ENCODE measurements at places on chromosomes 7 and 10.

DNA sequence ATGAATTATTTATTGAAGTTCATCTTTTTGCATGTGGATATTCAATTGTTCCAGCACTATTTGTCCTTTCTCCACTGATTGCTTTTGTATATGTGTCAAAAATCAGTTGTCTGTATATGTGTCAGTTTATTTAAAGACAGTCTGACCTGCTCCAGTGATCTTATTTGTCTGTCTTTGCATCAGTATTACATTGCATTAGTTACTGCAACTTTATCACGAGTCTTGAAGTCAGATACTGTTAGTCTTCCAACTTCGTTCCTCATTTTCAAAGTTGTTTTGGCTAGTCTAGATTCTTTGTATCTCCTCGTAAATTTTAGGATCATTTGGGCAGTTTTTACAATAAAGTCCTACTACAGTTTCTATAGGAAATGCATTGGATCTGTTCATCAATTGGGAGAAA is 166.4 kb downstream of the CELF2 start:
- no peak for DNase-seq

- no peak for DNase-seq
Observed at GRCh38 chr7:18468795-18469194, 26.8 kb upstream of the HDAC9 start.

DNA sequence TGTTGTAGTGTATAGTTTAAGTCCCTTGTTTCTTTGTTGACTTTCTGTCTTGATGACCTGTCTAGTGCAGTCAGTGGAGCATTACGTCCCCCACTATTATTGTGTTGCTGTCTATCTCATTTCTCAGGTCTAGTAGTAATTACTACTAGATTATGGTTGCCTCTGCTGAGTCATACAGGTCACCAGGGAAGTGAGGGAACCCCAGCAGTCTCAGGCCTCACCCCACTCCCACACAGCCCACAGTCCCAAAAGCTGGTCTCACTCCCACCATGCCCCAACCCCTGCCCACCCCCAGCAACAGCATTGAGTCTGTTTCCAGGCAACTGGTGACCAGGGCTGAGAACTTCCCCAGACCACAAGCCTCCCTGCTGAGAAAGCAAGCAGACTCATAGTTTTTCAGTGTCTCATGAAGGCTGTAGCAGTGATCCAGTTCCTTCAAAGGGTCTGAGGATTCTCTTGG is 88.0 kb downstream of the PLXDC2 start:
- no peak for DNase-seq

GRCh38 chr7:74449809-74450397 is 3.8 kb upstream of the GTF2IRD1 start:
- DNase-seq: peak; percentile 79

DNA sequence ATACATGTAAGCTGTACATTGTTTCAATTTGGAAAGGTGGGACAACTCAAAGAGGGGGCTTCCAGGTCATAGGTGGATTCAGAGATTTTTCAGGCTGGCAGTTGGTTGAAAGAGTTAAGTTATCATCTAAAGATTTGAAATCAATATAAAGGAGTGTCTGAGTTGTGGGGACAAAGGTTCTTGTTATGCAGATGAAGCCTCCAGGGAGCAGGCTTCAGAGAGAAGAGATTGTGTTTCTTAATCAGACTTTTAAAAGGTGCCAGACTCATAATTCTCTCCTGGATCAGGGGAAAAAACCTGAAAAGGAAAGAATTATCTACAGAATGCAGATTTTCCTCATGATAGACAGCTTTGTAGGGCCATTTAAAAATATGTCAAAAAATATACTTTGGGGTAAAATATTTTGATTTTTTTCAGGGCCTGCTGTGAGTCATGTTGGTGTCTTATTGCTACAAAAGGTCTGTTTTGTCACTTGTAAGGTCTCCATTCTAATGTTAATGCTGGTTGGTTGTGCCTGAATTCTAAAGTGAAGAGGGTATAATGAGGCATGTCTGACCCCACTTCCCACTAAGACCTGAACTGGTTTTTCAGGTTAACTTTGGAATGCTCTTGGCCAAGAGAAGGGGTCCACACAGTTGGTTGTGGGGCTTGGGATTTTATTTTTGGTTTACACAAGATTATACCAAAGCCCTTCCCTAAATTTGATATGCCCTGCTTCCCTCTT is 52.7 kb upstream of the PRSS1 start:
- DNase-seq: no peak

DNA sequence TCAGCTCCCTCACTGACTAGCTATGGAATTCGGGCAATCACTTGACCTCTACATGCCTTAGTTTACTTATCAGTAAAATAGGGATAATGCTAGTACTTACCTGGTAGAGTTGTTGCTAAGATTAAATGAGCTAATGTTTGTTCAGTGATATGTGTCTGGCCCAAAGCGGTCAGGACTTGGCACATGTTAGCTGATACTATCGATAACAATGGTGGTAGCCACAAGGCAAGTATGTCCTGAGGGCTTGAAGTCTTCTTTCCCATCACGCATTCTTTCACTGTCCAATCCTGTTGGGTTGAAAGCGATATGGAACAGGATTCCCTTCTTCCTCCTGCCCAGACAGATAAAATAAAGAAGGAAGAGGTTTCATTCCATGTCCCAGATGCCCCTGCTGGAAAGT is 25.5 kb upstream of the MXI1 start:
- no peak for DNase-seq

DNA sequence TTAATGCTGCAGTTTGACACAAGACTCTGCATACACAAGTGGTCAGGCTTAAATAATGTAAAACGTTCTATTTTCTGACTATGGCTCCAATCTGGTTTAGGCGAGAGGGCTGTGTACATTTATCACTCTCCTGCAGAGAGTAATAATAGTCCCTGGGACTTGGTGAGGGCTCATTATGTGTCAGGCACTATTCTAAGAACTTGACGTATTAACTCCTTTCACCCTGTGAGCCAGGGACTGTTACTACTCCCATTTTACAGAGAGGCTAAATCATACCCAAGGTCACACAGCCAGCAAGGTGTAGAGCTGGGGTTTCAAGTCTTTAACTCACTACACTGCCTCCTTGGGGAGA is 187.2 kb upstream of the LYZL2 start:
- DNase-seq: no peak

- no peak for DNase-seq
Observed at GRCh38 chr7:106839511-106839910, 25.6 kb upstream of the PIK3CG start.

GRCh38 chr7:18019555-18019954 is 8.1 kb downstream of the PRPS1L1 start:
- no peak for DNase-seq

DNA sequence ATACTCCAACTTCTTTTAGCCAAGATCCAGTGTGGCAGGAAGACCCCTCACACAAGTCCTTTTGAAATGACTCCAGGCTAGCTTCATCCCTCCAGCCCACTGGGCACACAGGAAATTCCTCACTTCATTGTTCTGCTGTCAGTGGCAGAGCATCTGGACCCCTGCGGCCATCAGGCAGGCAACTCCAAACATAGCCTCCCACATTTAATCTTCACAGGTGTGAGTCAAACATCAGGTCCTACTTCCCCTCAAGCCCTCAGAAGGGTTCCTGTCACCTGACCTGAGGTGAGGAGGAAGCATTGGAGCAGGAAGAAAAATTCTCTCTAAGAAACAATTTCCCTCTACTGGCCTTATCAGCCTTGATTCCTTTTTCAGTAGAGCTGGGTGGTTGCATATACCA is 51.1 kb upstream of the C1GALT1 start:
- no peak for DNase-seq

- no peak for DNase-seq
Observed at GRCh38 chr7:98569691-98570337, 47.3 kb upstream of the NPTX2 start.

GRCh38 chr10:31952066-31952465 is 23.4 kb upstream of the ARHGAP12 start:
- no peak for DNase-seq

- no peak for DNase-seq
Observed at GRCh38 chr7:23394488-23395171, 75.7 kb downstream of the IGF2BP3 start.

DNA sequence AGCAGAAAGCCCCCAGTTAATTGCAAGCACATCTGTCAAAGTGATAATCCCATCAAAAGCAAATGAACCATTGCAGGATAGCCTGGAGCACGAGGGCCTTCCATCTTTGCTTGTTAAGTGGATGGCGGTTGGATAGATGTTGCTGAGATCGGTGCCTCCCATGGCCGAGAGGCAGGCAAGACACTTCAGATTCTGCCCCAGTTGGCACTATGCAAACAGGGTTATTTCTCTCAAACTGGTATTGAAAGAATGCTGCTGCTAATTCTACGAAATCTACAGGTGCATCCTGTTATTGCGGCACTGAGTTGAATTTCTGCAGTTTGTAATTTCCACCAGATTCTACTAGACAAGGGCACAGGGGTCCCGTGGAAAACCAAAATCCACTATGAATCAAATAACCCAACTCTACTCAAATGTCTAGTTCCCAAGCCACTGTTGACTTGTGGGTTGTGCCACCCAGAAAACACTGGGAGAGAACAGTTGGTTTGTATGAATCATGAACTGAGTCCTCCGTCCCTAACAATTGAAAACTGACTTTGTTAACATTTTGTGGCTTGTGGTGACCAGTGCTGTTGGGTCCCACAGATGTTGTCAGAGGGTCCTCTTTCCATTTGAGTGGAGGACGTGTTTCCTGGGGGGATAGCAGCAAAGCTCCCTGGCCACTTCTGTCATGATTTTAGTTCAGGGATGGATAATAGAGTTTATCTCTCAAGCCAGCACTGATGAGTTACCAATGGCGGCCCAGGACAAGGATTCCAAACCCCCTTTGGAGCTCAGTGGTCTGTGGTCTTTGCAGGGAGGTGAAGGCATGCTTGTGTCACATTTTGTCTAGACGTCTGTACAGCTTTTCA is 7.1 kb upstream of the IL2RA start:
- DNase-seq: no peak

GRCh38 chr7:106022193-106022821 is 59.2 kb downstream of the CDHR3 start:
- peak; percentile 72 for DNase-seq

- no peak for DNase-seq
Observed at GRCh38 chr7:35480806-35481205, 214.1 kb downstream of the HERPUD2 start.

DNA sequence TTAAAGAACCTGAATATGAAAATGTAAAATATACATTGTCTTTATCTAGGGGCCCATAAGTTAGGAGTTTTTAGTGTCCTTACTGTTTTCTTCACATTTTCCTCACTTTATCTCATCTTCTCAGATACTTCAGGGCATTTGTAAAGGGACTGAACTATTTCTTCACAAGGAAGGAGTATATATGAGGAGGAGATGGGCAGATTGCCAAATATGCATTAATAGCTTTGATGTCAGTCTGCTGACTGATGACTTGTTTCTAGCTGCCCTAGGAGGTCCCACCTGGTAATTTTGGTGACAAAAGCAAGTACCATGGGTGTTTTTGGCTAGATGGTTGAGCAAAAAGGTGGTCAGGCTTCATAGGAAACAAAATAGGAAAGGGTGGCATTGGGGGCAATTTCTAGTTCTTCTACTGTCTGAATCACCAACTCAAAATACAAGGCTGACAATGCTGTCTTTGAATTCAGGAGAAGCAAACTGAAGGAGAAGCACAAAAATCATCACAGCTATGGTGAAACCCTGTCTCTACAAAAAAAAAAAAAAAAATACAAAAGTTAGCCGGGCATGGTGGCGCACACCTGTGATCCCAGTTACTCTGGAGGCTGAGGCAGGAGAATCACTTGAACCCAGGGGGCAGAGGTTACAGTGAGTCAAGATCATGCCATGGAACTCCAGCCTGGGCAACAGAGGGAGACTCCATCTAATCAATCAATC is 10.4 kb upstream of the STRIP2 start:
- DNase-seq: no peak

GRCh38 chr10:97861924-97862323 is 12.3 kb downstream of the GOLGA7B start:
- DNase-seq: no peak

- no peak for DNase-seq
Observed at GRCh38 chr7:113812591-113813255, 106.1 kb downstream of the PPP1R3A start.
